ENCODE measurements at places on chromosomes 13 and 19. TPM values are rescaled to one million over a fixed set of nuclear protein-coding genes. Genes with fewer than 3 reads are reported as not detected.

The KIR3DL1 gene
- not detected for total RNA-seq

The ERICH6B gene
- total RNA-seq: not detected

The FBXO17 gene
- 78.7 TPM for total RNA-seq

The ZNF101 gene
- 4.6 TPM for total RNA-seq

The OVOL3 gene
- total RNA-seq: not detected

The ZNF570 gene
- 3.5 TPM for total RNA-seq

The CACTIN gene
- 19.3 TPM for total RNA-seq

The BEST2 gene
- total RNA-seq: 4.3 TPM

The PEAK3 gene
- total RNA-seq: 0.32 TPM

The ENOX1 gene
- 3.1 TPM for total RNA-seq

The RAB4B gene
- 18.0 TPM for total RNA-seq

The GPC6 gene
- 7.2 TPM for total RNA-seq
